Fibroblast of skin of left quadriceps (primary cell): ENCODE measurements at places on chromosomes 3 and 15.
A peak's percentile ranks its signal among the peaks of the same experiment; 100 is the strongest.

DNA sequence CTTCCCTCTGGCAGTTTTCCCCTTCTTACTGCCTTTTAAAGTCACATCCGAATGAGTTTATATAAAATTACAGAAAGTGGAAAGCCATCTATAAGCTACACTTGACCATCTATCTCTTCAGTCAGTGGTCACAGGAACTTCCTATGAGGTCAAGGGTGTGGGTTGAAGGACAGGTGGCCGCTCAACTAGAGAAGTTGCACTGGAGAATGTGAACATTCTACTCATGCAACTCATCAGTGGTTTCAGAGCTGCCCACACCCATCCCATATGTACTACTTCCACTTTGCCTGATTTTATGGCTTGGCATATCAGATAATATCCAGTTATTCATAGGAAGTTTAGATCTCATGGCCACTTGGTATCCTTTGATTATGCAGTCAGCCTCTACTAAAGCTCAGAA lies 57.4 kb upstream of the TMEM158 start:
- DNase-seq = no peak

DNA sequence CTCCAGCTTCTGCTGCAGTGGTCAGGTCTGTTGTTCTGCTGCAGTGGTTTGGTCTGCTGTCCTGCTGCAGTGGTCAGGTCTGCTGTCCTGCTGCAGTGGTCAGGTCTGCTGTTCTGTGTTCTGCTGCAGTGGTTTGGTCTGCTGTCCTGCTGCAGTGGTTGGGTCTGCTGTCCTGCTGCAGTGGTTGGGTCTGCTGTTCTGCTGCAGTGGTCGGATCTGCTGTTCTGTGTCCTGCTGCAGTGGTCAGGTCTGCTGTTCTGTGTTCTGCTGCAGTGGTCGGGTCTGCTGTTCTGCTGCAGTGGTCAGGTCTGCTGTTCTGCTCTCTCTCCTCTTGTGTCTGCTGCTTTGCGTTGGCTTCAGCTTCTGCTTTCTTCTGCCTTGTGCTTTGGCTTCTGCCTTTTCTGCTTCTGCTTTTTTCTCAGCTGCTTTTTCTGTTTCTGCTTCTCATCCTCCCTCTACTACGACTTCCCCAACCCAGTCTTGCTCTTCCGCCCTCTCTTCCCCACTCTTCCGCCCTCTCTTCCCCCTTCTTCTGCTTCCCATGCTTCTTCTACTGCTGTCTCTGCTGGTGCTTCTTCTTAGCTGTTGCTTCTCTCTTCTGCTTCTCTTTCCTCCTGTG lies 50.7 kb downstream of the FAM43A start:
- no peak for DNase-seq

DNA sequence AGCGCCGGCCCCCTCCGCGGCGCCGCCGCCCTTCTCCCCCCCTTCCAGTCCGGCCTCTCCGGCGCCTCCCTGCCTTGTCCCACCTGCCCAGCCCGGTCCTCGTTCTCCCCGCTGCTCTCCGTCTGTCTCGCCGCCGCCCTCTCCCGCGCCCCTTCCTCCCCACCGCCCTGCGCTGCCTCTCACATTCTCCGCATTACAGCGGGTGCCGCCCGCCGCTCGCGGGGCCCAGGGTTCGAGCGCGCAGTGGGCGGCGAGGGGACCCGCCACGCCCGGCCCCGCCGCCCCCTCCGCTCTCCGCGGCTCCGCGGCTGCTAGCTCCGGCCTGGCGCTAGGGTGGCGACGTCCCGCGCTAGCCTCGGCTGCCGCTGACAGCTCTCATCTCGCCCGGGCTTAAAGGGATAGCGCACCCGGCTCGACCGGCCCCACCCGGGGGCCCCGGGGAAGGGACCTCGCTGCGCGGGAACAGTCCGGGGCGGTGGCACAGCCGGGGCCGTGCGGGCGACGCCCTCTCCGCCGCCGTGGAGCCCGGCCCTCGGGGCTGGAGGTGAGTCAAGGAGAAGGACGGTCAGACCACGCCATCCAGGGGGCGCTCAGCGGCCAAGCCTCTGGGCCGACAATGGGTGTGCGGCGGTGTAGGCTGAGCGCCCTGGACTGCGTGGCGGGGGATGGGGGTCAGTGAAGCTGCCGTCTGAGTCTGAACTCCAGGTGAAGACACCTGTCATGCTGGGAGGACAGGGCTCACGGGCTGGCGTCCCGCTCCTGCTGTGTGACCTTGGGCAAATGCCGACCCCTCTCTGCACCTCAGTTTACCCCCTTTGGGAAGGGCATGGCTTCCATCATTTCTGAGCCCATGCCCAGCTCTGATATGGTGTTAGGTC lies 187.4 kb upstream of the LINGO1 start:
- no peak for DNase-seq

DNA sequence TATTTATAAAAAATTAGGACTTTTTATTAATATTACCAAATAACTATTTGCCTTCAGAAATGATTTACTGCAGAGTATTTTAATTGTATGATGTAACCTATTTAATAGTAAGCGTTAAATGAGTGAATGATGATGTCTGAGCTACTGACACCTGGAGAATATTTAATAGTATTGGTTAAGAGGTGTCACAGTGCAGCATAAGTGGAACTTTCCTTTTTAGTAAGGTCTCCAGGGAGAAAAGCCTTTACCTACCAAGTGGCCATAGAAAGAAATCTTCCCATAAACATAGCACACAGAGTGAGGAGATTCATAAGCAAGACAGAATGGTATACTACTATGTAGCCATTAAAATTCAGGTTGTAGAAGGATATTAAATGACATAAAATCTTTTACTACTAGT lies 441.7 kb downstream of the TBL1XR1 start:
- DNase-seq = no peak

- no peak for DNase-seq
Observed at GRCh38 chr3:107797586-107797985, 274.8 kb downstream of the BBX start.

- DNase-seq = no peak
Observed at GRCh38 chr3:120773932-120774331, 31.4 kb downstream of the GTF2E1 start.

DNA sequence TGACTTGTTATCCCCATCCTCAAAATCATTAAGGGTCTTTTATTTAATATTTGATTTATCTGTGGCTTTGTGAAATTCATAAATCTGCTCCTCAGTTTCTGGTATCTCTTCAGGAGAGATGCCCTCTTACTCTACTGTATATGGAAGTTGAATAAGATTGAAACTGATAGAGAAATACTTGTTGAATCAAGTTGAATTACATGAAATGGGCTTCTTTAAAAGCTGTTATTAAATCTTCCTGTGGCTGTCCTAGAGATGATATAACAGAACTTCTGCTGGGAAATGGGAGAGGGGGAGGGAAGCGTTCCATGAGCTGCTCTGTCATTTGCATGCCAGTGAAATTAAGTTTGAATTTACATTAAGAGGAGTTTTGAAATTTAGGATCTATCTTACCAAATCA lies 494.4 kb upstream of the TPRG1 start:
- no peak for DNase-seq

GRCh38 chr15:66895794-66896453 lies 169.5 kb upstream of the SMAD3 start:
- DNase-seq = no peak

DNA sequence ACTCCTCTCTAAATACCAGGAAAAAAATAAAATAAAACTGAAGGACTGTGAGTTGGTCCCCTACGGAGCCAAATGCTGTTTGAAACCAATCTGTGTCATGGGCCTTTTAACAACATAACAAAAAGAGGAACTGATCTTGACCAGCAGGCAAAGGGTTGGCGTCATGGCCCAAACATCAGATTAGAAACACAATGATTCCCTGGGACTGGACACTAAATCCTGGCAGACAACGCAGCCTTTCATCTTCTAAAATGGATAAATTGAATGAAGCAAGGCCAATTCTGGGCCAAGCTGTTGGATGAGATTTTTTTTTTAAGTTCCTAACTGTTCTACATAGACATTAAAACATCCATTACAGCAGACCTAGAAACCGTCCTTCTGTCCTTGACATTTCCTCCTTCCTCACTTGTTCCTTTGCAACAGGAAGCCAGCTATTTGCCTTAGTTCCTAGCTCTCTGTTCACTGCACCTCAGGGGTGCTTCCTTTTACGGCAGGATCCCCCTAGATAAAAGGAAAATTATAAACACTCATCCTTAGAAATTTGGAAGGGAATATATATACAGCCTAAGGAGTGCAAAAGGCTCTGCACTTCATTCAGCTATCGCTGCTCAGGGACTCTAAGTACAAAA lies 21.6 kb upstream of the TAFA4 start:
- no peak for DNase-seq

- DNase-seq = no peak
Observed at GRCh38 chr3:128493570-128494366, 767 bp upstream of the GATA2 start.

DNA sequence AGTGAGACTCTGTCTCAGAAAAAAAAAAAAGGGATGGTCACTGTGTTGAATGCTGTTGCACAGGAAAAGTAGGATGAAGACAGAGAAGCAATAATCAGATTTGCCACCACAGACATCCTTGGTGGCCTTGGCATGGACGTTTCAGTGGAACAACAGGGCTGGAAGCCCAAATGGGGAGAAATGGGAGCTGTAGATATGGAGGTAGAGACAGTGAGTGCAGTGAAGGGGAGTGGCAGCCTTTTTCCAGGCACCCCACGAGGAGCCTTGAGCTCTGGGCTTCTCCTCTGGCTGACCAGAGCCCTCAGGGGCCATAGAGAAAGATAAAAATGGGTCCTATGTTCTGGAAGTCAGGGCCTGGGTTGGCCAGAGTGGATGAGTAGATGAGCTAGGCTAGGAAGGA lies 12.3 kb upstream of the DOCK3 start:
- no peak for DNase-seq

DNA sequence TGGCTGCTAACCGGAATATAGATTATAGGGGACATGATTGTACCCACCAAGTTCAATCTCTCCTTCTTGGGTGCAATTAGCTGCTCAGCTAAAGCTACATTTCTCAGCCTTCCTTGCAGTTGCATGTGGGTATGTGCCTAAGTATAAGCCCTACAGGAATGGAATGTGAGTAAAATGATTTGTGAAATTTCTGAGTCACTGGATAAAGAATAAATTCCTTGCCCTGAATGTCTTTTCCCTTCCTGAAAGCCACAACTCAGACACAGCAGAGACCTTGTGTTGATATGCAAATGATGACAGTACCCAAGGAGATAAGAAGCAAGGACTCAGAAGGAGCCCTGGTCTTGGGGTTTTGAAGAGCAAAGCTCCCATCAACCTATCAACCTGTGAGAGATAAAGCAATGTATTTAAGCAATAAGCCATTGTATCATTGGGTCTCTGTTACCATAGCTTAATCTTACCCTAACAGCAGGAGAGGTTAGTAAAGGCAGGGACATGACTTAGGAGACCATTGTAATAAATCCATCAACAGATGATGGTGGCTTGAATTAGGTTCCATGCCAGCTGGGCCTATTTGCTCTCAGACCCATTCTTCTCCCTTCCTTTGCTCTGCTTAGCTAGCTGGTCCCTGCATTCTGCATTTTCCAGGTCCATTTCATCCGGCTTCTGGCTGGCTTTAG lies 25.6 kb upstream of the ZNF280D start:
- DNase-seq = peak; percentile 63

DNA sequence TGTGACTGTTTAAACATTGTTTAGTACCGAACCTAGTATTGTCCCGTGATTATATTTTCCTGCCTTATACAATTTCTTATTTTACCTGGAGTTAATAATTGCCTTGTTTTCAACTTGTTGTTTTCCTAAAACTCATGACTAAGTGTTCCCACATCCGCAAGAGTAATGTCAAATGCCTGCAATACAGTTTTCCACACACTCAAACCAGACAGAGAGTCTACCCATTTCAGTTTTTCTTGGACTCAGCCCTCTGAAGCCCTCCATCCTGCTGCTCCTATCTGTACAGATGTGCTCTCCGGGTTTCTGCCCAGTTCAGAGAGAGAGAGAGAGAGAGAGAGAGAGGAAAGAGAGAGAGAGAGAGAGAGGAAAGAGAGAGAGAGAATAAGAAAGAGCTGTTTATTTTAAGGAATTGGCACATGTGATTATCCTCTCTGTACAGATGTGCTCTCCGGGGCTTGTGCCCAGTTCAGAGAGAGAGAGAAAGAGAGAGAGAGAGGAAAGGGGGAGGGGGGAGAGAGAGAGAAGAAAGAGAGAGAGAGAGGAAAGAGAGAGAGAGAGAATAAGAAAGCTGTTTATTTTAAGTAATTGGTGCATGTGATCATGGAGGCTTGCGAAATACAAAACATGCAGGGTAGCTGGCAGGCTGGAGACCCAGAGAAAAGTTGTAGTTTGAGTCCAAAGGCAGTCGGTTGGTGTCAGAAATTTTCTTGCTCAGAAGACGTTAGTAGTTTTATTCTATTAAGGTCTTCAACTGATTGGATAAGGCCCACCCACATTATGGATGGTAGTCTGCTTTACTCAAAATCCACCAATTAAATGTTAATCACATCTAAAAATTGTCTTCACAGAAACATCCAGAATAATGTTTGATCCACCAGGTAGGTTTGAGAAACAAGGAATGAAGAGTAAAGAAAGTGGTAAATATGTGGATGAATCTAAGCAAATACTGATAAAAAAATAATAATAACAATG lies 104.1 kb upstream of the GOLGA8J start:
- no peak for DNase-seq

GRCh38 chr3:170055209-170055608 lies 17.4 kb downstream of the GPR160 start:
- no peak for DNase-seq

DNA sequence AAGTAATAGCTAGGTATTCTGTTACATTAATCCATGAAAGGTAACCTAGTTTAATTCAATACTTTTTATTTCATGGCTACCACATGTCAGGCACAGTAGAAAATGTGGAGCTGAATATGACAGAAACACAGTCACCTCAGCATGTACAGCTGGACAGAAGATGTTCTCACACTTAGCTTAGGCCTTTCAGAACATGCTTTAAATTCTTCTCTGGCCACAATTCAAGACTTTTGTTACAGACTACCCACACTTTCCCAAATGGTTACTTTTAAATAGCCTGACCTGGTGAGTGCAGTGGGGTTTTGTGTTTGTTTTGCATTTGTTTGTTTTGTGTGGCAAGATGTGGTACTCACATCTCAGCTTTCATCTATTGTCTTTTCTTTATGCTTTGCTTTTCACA lies 1079.5 kb downstream of the IGSF11 start:
- DNase-seq = no peak

GRCh38 chr3:124248471-124249028 lies 256.6 kb upstream of the ROPN1 start:
- DNase-seq = peak; percentile 62

GRCh38 chr3:71454512-71455403 lies 128.8 kb downstream of the FOXP1 start:
- no peak for DNase-seq

DNA sequence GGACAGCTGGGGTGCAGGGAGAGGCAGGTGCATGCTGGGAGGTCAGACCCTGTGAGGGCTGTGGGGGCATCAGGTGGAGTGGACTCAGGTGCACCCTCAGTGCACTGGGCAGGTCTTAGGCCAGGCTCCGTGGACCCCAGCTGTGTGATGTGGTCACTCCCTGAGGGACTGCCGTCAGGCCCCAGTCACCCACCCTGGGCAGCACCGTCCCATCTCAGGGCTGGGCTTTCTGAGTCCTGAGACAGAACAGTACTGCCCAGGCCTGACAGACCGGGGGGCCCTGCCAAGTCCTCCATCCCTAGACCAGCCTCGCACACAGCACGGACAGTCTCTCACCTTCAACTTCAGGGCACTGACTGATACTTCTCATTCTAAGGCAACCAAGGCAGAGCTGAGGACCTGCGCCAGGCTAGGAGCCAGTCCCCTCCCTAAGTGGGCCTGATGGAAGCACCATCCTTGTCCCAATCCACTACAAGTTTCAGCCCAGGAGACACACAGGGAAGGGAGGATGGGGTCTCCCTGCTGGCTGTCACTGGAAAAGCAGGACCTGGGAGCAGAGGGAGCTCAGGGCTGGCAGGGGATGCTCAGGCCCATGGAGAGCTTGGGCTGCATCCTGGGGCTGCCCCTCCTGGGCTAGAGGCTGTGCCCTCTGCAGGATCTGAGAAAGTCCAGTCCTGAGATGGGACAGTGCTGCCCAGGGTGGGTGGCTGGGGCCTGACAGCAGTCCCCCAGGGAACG lies 86.3 kb downstream of the LMLN start:
- no peak for DNase-seq
